Stimulated activated CD4-positive, alpha-beta T cell treated with anti-CD3 and anti-CD28 coated beads, Interleukin-1b, Interleukin-23, amount 100 ng/mL, for 1 hour (primary cell): ENCODE measurements at places on chromosomes 3 and 15.
A peak's percentile ranks its signal among the peaks of the same experiment; 100 is the strongest.

DNA sequence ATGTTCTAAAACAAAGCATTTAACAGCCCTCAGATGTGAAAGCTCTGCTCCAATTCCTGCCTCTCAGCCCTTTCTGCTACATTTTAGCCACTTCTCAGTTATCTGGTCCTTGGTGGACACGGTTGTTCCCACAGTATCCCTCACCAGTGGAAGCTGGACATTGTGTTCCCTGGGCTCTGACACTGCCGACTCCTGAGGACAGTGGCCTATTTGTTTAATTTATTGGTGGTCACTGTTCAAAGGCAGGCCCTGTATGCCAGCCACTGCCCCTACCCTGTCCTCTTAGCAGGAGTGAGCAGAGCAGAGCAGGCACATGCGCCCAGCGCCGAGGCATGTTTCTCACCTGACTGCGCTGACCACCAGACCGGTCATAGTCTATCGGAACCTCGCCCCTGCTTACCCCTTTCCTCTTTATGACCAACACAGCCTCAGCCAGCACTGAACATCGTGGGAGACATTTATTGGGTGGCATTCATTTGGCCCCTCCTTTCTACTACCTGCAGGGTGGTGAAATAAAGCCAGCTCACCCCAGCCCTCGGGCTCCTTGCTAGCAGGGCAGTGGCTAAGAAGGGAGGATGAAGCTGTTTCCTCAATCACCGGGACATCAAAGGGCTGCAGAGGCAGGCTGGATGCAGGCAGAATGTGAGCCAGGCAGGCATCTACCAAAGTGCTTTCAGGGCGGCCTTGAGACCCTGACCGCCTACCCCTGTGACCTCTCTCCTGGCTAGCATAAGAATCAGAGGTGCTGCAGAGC, 54.3 kb upstream of the HACD2 start:
- DNase-seq = no peak

GRCh38 chr3:13594146-13594545, 45.2 kb downstream of the FBLN2 start:
- DNase-seq = no peak

DNA sequence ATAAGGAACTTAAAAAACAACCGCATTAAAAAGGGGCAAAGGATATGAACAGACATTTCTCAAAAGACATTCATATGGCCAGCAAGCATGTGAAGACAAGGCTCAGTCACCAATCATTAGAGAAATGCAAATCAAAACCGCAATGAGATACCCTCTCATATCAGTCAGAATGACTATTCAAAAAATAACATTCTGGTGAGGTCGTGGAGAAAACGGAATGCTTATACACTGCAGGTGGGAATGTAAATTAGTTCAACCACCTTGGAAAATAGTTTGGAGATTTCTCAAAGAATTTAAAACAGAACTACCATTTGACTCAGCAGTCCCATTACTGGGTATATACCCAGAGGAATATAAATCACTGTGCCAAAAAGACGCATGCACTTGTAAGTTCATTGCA, 496.6 kb upstream of the SGO1 start:
- no peak for DNase-seq

DNA sequence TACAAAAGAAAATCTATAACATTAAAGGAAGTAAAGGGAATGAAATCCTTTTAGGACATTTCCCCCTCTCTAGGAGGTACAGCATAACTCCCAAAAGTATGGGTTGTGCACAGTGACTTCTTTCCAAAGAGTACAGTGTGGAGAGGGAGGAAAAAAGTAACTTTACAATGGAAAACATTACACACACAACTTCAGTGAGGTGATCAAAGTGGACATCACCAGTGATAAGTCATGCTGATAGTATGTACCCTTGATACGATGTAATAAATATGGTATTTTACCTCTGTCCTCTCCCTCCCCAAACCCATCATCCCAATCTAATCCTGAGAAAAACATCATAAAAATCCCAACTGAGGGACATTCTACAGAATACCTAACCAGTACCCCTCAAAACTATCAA, 10.8 kb downstream of the PLD1 start:
- no peak for DNase-seq

DNA sequence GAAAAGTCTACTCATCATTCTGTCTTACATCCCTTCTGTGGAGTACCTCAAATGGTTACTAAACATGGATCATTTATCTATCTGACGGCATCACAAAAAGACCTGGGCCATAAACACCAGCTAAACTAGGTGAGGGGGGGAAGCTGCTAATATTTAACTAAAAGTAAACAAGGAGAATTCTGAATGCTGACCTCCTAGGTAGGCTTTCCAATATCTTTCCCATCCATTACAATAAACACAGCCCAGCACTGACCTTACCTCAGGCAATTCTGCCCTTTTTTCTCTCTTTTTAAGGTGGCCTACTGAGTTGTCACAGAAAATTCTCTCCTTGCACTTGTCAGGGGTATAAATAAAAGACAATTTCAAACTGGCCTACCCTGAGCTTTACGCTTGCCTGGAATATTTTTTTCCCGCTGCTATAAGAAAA, 33.1 kb downstream of the USF3 start:
- DNase-seq = no peak

- DNase-seq = no peak
Observed at GRCh38 chr3:192751148-192751547, 23.8 kb upstream of the FGF12 start.

GRCh38 chr3:46397111-46397510, 9.8 kb downstream of the CCR5AS start:
- no peak for DNase-seq

- no peak for DNase-seq
Observed at GRCh38 chr3:142022381-142022780, 127.0 kb downstream of the TFDP2 start.

GRCh38 chr3:126858401-126858800, 124.5 kb upstream of the PLXNA1 start:
- no peak for DNase-seq

DNA sequence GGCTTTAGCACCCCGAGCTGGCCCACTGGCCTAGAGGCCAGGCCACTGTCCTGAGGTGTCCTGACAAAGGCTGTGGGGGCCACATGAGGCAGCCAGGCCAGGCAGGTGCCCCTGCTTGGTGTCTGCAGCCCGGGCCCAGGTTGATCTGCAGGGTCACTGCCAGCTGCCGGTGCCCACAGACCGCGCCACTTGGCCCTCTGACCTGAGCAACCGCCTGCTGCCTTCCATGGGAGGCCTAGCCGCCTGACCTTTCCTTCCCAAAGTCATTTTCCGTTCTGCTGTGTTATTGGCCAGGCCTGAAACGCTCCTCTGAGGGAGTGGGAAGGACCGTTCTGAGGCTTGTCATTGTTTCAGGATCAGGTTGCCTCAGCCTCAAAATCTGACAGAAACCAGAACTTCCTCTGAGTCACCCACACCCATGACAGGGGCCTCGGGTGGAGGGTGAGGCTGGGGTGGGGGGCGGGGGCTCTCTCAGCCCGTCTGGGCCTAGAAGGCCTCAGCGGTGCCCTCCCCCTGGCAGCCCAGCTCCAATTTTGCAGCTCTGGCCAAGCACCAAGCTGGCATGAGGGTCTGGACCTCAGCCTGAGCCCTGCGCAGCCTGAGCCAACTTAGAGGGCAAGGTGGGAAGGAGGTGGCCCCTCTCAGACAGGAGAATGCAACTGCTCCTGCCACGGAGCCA, 140.7 kb upstream of the MEF2A start:
- DNase-seq = peak; percentile 14

- no peak for DNase-seq
Observed at GRCh38 chr3:63972987-63973386, 50.3 kb downstream of the PSMD6 start.

- DNase-seq = no peak
Observed at GRCh38 chr3:27746838-27747237, 24.7 kb upstream of the EOMES start.

- no peak for DNase-seq
Observed at GRCh38 chr3:103067963-103068362, 633.1 kb downstream of the ZPLD1 start.

DNA sequence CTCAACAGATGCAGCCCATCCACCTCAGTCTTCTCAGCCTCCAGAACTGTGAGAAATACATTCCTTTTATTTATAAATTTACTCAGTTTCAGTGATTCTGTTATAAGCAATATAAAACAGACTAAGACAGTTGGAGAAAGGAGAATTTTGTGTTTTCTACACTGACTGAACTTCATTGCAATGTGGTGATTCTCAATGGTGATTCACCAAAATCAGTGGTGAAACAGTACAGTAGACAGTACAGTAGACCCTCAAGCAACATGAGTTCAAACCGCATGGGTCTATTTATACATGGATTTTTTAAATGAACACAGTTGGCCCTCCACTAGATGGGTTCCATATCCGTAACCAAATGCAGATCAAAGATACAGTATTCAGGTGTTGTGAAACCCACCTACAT, 403.1 kb upstream of the TGFBR2 start:
- DNase-seq = no peak

GRCh38 chr15:71125831-71126450, 10.7 kb downstream of the THSD4 start:
- no peak for DNase-seq

GRCh38 chr3:106675451-106675850, 701.8 kb upstream of the CCDC54 start:
- no peak for DNase-seq

DNA sequence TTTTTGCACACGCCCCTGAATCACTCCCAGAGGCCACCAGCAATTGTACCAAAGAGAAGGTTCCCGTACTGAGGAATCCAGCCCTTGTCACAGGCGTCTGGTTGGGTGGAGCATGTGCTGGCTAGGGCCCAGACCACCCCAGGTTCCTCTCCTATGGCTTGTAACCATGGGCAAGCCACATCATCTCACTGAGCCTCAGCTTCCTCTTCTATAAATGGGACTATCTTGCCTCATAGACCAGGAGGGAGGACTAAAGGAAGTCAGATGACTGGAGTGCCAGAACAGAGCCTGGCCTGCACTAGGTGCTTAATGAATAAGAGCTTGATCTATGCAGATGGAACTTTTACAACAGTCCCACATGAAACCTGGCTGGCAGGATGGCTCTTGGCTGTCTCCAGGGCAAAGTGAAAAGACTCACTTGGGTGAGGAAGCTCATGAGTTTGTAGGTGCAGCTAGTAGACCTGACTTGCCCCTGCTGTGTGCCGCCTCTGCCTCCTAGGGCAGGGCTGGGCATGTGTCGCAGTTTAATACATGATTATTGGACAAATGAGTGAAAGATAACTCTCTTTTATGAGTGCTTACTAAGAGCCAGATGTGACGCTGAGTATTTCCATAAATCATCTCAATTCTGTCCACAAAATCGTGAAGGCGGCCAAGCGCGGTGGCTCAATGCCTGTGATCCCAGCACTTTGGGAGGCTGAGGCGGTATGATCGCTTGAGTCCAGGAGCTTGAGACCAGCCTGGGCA, 29.3 kb downstream of the CTSH start:
- no peak for DNase-seq

DNA sequence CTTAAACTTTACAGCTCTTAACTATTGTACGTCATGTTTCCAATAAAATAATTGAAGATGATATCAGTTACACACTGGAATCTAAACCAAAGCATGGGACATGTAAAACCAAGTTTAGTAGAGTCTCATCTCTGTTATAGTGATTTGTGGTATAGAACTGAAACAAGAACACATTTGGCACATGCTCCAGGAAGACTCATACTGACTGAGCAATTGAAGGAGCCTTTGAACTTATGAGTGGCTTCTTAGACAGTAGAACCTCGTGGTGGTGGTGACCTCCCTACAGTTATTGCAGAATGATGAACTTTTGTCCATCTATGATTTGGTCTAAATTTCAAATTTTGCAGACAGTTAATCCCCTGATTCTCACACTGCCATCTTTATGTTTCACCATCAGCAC, 729.7 kb downstream of the ROBO1 start:
- no peak for DNase-seq

GRCh38 chr3:88584451-88584850, 434.7 kb downstream of the C3orf38 start:
- no peak for DNase-seq

DNA sequence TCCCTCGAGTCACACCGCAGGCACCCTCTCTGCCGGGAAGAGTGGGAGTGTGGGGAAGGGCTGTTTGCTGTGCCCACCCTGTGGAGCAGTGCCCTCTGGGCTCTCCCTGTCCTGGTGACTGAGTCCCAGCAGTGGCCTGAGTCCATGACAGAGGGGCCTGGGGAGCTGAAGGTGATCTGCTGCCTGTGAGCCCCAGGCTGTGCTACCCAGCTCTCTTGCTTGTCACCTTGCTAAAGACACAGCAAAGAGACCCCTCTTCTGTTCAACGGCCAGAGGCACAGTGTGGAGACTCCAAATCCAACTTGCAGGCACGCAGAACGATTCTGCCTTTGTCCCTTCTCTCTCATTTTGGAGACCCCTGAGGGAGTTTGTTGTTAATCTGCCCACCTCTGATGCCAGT, 232.6 kb downstream of the OPA1 start:
- DNase-seq = no peak

DNA sequence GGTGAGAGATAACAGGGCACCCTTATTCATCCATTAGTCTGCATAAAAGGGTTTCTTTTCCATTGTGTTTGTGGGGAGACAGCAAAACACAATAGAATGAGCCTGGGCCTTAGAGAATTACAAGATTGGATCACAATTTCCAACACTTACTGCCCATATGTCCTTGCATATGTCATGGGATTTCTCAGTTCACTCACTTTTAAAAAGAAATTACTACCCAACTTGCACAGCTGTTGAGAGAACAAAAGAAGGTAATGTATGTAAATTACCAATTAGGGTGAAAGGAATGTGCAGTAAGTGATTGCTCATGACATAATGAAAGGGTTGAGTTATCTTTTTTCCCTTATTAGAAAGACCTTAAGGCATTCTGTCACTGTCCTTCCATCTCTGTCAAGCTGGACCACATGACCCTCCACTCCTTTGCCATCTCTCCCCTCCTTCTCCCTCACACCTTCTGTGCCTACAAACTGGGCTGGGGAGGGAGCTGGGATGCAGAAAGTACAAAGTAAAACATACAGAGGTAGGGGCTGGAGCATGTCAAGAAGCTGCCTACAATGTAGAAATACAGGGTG, 244.2 kb downstream of the ZMAT3 start:
- no peak for DNase-seq

- no peak for DNase-seq
Observed at GRCh38 chr3:155425396-155425795, 131.9 kb upstream of the STRIT1 start.

DNA sequence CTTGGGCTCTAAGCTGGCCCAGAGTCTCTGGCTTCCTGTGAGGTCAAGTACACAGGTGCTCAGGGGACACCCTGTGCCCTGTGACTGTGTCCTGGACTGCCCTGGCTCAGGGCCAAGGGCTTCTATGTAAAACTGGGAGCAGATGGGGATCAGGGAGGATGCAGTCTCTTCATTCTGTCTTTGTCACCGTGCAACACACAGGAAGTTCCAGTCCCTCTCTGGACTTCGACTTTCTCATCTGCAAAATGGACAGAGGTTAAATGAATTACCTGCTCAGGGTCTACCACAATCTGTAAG, 61.9 kb upstream of the TLE3 start:
- DNase-seq = no peak

- DNase-seq = no peak
Observed at GRCh38 chr3:122099255-122099654, 44.1 kb downstream of the CD86 start.

GRCh38 chr3:184322731-184323487, 8.5 kb downstream of the EIF4G1 start:
- no peak for DNase-seq
